SJSA1 (cell line): ENCODE measurements at places on chromosomes 6 and 20. TPM values are rescaled to one million over a fixed set of nuclear protein-coding genes. Genes with fewer than 3 reads are reported as not detected.

DNA sequence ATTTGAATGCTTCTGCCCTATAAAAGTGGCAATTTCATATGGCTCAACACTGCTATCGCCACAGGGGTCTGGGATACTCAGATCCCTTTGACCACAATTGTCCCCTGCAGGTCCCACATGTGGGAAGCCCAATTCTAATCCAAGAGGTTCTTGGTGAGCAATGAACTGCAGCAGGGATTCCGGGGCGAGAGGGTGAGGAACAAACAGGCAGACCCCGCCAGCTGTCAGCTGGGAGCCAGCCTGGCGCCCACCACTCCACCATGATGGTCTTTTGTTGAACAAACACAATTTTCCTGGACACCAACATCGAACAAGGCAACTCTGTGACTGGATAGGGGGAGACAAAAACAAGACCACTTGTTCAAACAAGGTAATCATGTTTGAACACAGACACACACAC, 80.5 kb downstream of the TMEM242 start:
- no peak for DNase-seq

GRCh38 chr6:148438632-148439031, 96.0 kb downstream of the SASH1 start:
- peak; percentile 18 for DNase-seq

DNA sequence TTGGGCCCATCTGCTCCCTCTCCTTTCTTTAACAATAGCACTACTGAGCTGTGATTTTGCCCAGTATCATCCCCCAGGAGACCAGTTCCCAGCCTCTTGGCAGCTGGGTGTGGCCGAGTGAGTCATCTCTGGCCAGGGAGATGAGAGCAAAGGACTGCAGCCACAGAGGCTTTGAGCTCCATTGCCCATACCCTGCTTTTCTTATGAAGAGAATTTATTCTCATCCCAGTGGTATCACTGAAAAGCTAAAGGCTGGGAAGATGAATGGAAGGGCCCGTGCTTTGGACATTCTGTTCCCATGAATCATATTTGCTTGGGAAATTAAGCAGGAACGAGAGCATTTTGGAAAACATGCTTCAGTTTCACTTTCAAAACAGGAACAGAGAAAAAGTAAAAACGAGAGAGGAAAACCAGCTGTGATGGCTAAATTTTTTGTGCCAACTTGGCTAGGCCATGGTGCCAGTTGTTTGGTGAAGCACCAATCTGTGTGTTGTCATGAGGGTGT, 14.9 kb downstream of the CST3 start:
- peak; percentile 91 for DNase-seq

GRCh38 chr20:21661488-21662055, 43.9 kb upstream of the PAX1 start:
- DNase-seq, result no peak

Gene TDRD6
- not detected in 2 replicates for total RNA-seq

GRCh38 chr6:163298079-163298830, 116.3 kb upstream of the QKI start:
- no peak for DNase-seq

GRCh38 chr6:14670806-14671205, 553.2 kb downstream of the CD83 start:
- DNase-seq, result no peak

Gene RHAG
- not detected in 2 replicates for total RNA-seq

DNA sequence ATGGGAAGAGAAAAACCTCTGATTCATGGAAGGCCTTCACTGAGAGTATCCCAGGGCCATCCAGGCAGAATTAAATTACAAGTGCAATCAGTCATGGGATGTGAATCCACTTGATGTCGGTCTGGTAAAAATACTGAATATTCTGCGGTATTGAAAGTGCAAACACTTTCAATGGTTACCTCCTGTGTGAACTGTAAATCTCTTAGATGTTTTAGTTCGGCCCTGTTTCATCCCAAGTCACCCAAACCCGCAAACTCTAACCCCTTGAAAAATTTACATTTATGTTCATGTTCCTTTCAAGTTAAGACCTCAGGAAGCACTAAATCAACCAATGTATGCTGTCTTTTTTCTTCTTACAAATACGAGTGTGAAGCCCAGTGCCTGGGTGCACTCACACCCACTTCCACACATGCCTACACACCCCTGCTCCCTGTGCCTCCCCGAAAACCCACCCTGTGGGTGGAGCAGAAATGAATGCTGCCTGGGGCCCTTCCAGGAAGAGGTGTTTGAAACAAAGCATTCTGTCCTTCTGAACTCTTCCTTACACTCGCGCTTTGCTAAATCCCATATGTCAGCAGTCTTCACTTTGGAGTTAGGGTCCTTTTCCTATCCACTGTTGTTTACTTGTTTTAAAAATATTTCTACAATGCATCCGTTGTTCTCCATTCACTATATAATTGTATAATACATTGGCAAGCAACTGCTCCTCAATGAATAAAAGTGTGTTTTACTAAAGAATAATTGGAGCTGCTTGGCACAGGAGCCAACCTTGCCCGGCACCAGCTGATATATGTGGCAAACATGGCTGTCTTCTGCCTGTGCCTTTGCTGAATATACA, 62.7 kb downstream of the FYN start:
- no peak for DNase-seq

GRCh38 chr20:61912665-61913422, 152.8 kb downstream of the TAF4 start:
- DNase-seq, result no peak

- no peak for DNase-seq
These were observed 71.7 kb upstream of the SMLR1 start for GRCh38 chr6:130755368-130756034.
